Progenitor cell of endocrine pancreas (in vitro differentiated cells): ENCODE measurements at places on chromosomes 5 and 9.

GRCh38 chr9:126304207-126304970 is 22.2 kb upstream of the MVB12B start:
- no peak for DNase-seq

GRCh38 chr5:73391441-73391881 is 57.1 kb downstream of the FOXD1 start:
- DNase-seq: no peak

GRCh38 chr5:97544678-97545077 is 361.6 kb upstream of the RIOK2 start:
- no peak for DNase-seq

GRCh38 chr5:14234204-14234603 is 91.1 kb downstream of the TRIO start:
- no peak for DNase-seq

DNA sequence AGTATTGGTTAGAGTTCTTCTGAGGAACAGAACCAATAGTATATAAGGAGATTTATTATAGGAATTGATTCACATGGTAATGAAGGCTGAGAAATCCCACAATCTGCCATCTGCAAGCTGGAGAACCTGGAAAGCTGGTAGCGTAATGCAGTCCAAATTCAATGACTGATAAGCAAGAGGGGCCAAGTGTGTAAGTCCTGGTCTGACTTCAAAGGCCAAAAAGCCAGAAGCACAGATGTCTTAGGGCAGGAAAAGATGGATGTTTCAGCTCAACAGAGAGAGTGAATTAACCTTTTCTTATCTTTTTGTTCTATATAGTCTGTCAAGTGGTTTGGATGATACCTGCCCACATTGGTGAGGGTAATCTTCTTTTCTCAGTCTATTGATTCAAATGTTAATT is 146.4 kb downstream of the FGF10 start:
- no peak for DNase-seq

GRCh38 chr5:135222771-135223170 is 176.3 kb downstream of the MACROH2A1 start:
- no peak for DNase-seq

DNA sequence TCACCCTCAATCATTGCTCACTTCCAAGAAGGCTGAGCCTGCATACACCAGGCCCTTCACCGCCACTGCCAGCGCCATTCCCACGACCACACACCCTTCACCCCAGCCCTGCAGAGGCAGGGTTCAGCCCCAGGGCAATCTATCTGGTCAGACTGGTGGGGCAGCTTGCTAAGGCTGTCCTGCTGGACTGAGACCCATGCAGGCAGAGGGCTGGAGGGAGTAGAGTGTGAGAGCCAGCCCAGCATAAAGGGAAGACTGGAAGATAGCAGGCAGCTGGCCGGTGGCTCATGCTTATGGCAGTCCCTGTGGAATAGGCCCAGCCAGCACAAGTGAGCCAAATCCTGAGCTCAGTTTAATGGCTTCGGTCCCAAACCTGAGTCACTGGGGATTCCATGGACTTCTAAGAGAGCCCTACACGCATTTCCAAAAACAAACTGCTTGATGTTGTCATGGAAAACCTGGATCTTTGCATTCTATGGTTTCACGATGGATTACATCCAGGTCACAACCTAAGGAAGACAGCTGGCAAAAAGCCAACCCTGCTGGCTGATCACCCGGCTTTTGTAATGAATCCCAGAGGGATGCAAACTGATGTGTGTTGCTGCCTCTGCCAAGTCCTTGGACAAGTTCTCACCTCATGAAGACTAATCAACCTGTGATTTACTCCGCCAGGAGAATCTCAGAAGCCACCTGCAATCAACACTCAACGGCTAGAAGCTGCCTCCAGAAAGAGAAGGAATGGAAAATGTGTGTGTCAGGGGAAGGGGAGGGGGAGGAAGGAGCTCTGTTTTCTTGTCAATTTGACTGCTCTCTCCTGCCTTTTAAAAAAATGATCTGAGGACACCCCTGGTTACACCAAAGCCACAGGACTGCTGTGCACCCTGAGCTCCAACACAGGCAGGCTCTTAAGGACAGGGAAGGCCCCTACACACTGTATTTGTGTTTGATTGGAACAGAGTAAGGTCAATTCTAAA is 143.6 kb downstream of the LHFPL2 start:
- peak; percentile 27 for DNase-seq

DNA sequence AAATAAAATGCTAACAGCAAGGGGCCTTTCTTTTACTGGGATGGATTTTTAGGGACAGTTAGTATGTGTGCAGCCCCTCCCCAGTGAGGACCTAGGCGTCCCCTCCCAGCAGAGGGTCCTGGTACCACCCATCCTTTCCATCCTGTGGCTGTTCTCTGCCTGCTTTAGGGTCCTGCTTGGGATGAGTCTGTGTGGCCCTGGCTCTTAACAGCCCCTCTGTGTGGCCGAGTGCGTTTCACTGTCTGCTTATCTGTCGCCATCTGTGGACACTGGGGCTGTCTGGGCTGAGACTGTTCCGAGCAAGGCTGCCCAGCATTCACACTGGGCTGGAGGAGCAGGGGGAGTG is 17.0 kb downstream of the WNK2 start:
- DNase-seq: no peak

- no peak for DNase-seq
These were observed 312.3 kb downstream of the CWC27 start for GRCh38 chr5:65081071-65081470.

DNA sequence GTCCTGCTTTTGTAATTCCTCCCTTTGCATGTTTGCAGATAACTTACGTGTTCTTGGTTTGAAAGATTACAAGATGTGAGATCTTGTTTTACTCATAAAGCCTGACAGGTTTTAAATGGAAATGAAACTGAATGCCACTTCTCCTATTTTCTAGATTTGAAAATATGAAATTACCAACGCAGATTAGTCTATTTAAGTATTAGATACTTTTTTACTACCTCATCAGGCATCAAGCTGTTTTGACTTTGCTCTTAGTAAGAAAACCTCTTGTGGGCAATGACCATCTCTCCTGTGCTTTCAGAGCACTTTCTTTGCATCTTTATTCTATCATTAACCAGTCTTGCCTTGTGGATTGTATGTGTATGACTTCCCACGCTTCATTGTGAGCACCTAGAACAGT is 3.5 kb downstream of the DMXL1 start:
- DNase-seq: no peak

DNA sequence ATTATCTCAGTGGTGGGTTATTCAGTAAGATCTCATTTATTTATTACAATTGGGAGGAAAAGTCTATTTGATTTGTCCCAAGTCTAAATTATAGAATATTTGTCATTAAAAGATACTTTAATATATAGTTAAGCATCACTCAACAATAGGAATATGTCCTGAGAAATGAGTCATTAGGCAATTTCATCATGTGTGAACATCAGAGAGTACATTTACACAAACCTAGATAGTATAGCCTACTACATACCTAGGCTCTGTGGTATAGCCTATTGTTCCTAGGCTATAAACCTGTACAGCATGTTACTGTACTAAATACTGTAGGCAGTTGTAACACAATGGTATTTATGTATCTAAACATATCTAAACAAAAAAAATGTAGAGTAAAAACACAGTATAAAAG is 135.0 kb upstream of the RASA1 start:
- DNase-seq: no peak

- no peak for DNase-seq
These were observed 67.5 kb downstream of the NIPBL start for GRCh38 chr5:36944024-36944423.

- DNase-seq: no peak
These were observed 38.4 kb downstream of the PTCH1 start for GRCh38 chr9:95478335-95478734.

DNA sequence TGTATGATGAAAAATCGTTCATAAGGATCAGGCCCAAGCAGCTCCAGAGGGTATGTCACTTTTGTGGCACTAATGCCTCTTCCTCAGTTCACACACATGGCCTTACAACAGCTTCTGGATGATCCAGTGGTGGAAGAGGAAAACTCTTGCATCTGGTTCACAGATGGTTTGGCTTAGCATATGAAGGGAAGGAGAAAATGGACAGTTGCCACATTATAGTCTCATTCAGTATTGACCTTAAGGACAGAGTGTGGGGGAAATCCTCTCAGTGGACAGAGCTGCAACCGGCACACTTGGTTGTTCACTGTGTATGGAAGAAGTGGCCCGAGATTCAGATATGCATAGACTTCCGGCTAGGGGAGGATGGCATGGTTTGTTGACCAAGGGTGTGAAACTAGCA is 22.8 kb downstream of the C9orf57 start:
- no peak for DNase-seq

DNA sequence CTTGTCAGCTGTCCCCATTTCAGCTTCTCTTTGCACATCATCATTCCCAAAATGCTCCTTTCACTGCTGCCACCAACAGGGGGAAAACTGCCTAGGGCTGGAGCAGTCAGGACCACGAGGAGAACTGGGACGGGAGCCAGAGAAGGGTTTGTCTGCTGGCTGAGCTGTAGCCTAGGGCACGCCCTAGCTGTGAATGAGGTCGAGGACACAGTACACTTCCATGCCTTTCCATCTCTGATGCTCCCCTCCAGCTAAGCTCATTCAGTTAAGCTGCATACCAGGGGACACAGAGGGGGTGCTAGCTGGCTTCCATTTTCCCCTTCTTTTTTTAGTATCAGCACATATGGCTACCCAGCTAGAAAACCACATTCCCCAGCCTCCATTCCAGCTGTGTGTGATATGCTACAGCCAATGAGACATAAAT is 64.7 kb downstream of the STK10 start:
- DNase-seq: no peak
